ENCODE measurements at places on chromosomes 3 and 15.
A peak's percentile ranks its signal among the peaks of the same experiment; 100 is the strongest.

DNA sequence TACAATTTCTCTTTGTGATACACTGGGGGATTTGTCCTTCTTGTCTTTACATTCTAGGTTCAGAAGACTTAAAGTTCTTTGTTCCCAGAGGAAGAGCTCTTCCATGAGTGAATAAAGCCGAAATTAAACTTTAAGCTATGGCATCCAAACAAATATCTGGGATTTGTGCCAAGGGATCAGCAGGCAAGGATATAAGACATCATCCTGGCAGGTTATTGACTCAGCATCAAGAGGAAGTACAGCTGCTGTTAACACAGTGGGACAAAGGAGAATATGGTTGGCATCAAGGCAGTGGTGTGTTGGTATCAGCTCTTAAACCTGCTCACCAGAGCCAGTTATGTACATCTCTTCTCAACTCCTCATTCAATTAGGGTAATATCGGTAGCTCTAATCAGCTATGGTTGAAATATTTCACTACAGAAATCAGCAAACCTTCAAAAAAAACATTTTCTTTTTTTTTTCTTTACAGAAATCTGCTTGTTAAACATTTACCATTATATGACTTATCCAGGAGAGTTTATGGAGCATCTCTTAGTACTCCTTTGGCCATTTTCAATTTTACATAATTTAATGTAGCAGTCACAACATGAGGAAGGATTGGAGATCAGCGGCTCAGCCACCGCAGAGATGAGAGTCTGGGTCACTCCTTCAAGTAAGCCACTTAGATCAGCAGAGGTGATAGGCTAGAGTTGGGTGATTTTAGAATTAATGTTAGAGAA is 1198.6 kb upstream of the EPHA6 start:
- no peak for DNase-seq

DNA sequence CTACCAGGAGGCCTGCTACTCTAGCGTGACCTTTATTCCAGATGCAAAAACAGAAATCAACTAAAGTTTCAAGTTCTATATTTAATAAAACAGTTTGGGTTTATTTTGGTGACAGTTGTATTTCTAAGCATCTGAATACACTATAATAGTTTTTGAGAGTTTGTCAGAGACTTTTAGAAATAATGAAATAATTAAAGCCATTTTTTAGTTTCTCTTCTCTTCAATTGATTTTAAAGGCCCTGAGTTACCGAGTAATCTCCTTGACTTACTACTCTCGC is 523.4 kb downstream of the CADM2 start:
- no peak for DNase-seq

- no peak for DNase-seq
Measured at GRCh38 chr3:156489462-156489911, 65.4 kb downstream of the SSR3 start.

DNA sequence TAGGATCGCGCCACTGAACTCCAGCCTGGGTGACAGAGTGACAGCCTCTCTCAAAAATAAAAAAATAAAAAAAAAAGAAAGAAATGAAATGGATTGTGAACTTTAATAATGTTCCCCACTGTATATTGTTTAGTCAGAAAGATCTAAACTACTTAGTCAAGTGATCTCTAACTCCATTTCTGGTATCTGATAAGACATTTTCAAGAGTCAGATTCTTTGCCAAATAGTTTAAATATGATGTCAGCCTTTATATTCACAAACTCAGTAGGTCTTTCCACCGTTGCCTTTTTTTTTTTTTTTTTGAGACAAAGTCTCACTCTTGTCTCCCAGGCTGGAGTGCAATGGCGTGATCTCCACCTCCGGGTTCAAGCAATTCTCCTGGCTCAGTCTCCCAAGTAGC is 29.0 kb upstream of the OSBPL11 start:
- no peak for DNase-seq

- DNase-seq = no peak
Measured at GRCh38 chr15:71392861-71393283, 277.6 kb downstream of the THSD4 start.

GRCh38 chr3:140950144-140950543 is 8.5 kb downstream of the SLC25A36 start:
- no peak for DNase-seq

GRCh38 chr15:76150513-76150912 is 90.7 kb downstream of the TMEM266 start:
- no peak for DNase-seq

DNA sequence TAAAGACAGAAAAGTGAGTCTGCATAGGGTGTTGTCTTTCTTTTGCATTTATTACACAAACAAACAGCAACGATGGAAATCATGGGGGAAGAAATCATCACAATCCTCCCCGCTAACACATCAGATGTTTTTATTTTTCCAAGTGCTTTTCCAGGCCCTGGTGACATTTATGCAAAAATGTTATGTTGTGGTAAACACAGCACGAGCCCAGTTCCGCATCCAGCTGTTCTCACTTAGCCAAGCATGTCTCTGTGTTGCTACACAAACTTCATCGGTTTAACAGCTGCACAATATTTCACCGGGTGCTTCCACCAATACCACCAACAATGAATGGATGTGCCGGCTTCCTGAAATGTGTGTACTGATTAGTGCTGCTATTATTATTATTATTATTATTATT is 53.7 kb upstream of the ABHD17C start:
- no peak for DNase-seq

DNA sequence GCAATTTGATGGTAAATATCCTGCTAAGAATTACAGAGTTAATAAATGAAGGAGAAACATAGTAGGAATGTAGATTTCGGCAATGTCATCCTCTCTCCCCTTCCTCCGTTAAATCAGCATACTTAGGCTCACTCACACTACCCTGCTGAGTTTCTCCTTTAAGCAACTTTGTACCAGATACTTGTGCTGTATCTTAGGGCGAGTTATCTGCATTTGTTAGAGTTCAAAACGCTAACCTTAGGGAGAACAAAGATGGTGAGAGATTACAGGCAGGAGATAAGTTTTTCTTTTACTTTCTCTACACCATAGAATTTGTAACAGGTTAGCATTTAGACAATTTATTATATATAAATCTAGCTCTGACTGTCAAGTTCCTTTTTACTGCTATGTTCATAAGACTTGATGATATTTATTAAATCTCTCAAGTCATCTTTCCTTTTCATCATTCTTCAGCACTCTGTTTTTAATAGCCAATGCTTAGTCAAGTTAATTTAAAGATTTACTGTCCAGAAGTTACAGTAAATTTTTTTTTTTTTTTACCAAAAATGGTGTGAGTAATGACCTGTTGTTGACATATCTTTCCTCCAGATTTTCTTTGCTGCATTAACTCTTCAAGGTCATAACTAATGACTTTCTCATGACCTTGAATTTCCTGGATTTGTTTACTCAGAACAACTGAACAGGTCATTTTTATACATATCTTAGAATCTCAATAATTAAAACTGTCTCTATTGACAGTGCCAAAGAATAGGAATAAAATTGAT is 22.2 kb downstream of the SUCNR1 start:
- DNase-seq = no peak

GRCh38 chr15:58440158-58440910 is 8.5 kb downstream of the LIPC start:
- DNase-seq = no peak

DNA sequence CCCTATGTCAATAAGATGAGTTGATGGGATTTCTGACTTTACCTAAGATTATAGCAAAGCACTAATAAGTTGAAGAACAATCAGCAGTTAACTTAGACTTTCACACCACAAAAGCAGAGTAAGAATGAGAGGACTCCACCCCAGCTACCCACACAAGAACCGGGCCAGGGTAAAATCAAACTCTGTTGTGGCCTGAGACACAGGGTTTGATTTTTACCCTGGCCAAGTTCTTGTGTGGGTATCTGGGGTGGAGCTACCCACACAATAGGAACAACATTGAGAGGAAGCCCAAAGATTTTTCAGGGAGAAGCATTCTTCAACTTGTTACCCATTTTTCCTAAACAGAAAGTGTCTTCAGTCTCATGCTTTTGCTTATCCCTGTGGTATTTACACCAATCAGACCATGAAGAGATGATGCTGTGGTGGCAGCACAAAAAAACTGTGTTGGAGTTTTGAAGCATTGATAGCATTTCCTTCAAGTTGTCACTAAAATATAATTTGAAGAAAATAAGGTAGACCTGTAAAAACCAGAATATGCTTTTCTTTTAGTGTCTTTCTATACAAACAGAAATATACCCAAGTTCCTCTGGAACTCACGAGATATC is 25.6 kb downstream of the CPOX start:
- DNase-seq = no peak

DNA sequence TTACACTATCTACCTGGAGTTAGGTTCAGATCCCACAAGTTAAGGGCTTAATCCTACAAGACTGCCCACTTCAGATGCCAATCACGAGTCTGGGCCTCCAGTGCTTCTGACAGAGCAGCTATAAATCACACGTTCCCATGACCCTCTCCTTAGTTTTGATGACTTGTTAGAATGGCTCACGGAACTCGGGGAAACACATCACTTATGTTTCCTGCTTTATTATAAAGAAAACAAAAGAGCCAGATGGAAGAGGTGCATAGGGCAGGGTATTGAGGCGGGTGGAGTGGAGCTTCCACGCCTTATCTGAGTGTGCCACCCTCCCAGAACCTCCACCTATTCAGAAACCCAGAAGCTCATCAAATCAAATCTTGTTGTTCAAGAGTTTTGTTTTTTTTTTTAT is 170.8 kb downstream of the MOBP start:
- no peak for DNase-seq

GRCh38 chr3:171807806-171808205 is 2.5 kb downstream of the PLD1 start:
- DNase-seq = no peak

GRCh38 chr3:105823149-105823867 is 45.5 kb downstream of the CBLB start:
- DNase-seq = no peak

DNA sequence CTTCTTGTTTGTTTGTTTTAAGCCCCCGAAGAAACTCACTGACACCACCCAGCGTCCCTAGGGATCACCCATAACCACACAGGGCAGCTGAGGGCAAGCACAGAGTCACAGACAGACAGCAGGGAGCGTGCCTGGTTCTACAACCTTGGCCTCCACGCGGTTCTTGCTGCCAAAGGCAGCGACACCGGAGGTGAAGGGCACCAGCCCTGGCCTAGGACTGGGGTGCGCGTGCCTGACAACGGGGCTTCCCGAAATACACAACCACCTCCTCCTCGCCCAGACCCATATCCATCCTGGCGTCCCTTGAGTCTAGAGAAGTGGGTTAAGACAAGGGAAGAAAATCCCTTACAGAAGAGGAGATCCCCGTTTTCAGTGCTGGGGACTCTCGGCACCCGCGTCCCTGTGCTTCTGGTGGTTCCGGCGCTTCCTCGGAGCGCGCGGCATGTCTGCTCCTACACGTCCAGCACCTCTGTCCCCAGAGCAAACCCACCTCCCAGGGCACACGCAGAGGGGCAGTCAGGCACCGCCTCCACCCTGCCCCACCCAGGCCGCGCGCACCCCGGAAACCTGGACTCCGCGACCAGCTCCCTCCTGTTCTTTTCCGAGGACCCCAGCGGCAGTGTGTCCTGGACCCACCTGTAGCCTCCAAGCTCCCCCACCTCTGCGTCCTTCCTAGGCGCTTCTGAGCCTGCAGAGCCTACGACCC is 911 bp downstream of the RFTN1 start:
- no peak for DNase-seq

DNA sequence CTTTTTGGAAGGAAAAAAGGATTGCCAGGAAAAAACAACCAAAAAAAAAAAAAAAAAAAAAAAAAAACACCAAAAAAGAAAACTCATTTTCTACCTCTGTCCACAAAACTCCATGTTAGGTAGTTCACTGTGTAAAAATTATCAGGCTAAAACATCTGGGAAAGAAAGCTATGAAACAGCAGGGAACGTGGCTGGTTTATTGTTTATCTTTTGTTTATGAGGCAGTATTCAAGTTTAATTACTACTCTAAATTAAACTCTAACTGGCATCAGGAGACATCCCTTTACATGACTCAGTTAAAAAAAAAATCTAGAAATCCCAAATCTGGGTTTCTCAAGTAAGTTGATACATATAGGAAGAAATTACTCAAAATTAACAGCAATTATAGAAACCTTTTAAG is 21.8 kb downstream of the MEIS2 start:
- no peak for DNase-seq

GRCh38 chr3:104578558-104578957 is 788.2 kb upstream of the ALCAM start:
- DNase-seq = no peak

- DNase-seq = peak; percentile 14
Measured at GRCh38 chr15:85618956-85619491, 175.7 kb downstream of the KLHL25 start.

DNA sequence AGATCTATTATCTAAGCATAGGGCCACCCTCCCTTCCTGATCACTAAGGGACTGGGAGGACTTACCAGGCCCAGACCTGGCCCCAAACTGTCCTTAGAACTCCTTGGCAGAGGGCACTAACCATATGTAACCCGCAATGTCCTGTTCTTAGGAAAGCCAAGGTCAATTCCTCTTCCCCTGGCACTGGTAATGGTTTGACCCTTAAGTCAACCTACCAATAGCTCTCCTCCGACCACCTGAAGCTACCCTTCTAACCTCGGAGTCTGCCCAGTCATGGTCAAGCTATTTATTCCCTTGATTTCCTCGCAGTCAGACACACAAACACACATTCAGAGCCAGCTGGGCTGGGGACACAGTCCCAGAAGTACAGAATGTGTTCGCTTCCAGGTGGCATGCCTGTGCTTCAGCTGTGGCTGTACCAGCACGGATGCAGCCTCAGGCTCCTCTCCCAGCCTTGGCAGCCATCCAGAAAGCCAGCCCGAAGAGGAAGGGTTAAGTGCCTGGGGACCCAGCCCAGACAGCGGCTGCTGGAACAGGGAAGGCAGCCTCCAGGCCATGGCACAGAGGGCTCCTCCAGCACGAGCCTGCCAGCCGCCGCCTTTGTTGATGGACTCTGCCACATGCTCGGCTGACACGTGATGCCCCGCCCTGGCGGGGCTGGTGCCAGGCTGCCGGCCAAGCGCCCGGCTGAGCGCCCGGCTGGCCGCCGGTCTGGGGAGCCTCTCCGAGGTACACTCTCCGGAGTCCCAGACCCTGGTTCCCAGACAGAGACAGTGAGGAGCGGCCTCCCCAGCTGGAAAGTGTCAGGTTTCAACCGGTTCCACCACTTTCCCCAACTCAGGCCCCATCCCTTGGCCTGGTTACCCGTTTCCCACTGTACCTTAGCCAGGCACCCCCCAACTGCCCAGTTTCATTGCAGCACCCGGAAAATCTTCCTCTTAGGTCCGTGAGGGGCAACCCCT is 5.5 kb downstream of the BMF start:
- DNase-seq = no peak

All from stimulated activated CD8-positive, alpha-beta memory T cell treated with anti-CD3 and anti-CD28 coated beads, Interleukin-4, amount 100 ng/mL, for 4 hours (primary cell).